ENCODE measurements at places on chromosomes 13 and 19. TPM values are rescaled to one million over a fixed set of nuclear protein-coding genes. Genes with fewer than 3 reads are reported as not detected.

Gene WDFY2
- total RNA-seq, result 19.0 TPM

Gene HIF3A
- not detected for total RNA-seq

Gene CGB1
- not detected for total RNA-seq

Gene CBY2
- total RNA-seq, result 0.21 TPM

Gene CYP2S1
- total RNA-seq, result 2.1 TPM
